Cardiac muscle cell (in vitro differentiated cells and primary cell): ENCODE measurements at places on chromosomes 3 and 15. TPM values are rescaled to one million over a fixed set of nuclear protein-coding genes. Genes with fewer than 3 reads are reported as not detected.

- DNase-seq: no peak
- H3K4me3 ChIP-seq: no peak overlapping the region
- peaks cover 8% of the 10 kb centered on the region for H3K36me3 ChIP-seq
- H3K27me3 ChIP-seq: no peaks in the 10 kb centered on the region
- H3K27ac ChIP-seq: no peak overlapping the region
Measured at GRCh38 chr3:49530231-49530630, 24.0 kb upstream of the BSN start.

DNA sequence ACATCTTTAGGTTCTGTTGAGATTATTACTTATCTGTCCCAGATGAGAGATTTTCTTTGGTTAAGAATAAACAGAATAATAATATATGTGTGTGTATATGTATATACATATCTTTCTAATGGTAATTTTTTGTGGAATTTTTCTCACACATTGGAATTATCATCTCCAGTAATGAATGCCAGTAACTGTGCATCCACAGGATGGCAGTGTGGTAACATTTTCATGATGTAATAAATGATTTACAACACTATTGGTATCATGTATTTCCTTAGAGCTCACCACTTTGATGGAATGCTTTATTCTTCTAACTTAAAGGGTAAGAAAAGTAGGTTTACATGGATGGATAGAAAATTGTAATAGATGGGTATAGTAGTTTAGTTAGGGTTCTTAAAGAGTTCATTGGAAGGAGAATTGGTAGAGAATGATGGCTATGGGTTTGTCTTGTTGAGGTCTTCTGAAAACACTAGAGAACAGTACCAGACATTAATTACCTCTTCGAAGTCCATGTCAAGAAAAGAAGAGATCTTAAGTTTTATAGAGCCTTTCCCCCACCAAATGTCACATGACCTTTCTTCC lies 78.1 kb downstream of the STT3B start:
- no peak overlapping the region for H3K4me3 ChIP-seq
- peak; percentile 63 for DNase-seq
- no peak overlapping the region for H3K27ac ChIP-seq
- no peaks in the 10 kb centered on the region for H3K36me3 ChIP-seq
- peaks cover 5% of the 10 kb centered on the region for H3K4me1 ChIP-seq

GRCh38 chr15:95987886-95988573 lies 342.5 kb upstream of the NR2F2 start:
- no peak for DNase-seq
- no peak overlapping the region for H3K27ac ChIP-seq
- H3K36me3 ChIP-seq: no peaks in the 10 kb centered on the region
- H3K4me3 ChIP-seq: no peak overlapping the region

DNA sequence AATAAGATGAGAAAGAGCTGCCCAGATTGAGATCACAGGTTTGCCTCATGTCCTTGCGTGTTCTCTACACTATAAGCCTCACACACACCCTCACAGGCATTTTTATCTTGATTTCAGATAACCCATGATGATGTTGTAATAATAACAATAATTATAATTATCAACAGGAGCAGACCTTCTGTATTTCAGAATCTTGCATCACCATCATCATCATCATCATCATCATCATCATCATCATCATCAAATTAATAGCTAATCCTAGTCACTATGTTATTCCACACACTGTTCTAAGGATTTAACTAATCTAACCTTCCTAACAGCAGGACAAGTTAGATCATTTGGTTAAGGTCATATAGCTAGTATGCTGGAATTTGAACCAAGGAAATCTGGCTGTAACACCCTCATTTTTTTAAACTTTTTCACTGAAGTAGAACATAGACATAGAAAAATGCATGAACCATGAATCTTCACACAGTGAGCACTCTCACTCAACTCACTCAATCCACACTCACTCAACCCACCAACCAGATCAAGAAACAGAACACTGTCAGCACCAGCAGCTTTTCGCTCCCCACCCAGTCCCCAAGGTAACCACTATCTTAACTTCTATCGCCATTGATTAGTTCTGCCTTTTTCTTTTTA lies 1.8 kb upstream of the SH2D7 start:
- H3K27ac ChIP-seq: no peak overlapping the region
- H3K27me3 ChIP-seq: no peaks in the 10 kb centered on the region
- no peak for DNase-seq
- no peaks in the 10 kb centered on the region for H3K4me1 ChIP-seq
- no peak overlapping the region for H3K4me3 ChIP-seq

- no peak overlapping the region for H3K4me3 ChIP-seq
- no peak for DNase-seq
- no peak overlapping the region for H3K27ac ChIP-seq
- H3K4me1 ChIP-seq: no peaks in the 10 kb centered on the region
- no peaks in the 10 kb centered on the region for H3K36me3 ChIP-seq
Measured at GRCh38 chr3:124132813-124133212, 140.9 kb upstream of the ROPN1 start.

GRCh38 chr15:69163141-69163669 lies 2.8 kb downstream of the GLCE start:
- H3K27ac ChIP-seq: no peak overlapping the region
- peaks cover 7% of the 10 kb centered on the region for H3K4me1 ChIP-seq
- H3K36me3 ChIP-seq: no peaks in the 10 kb centered on the region
- no peak for DNase-seq
- H3K4me3 ChIP-seq: no peak overlapping the region
- H3K27me3 ChIP-seq: no peaks in the 10 kb centered on the region

The OSBPL10 gene
- polyA plus RNA-seq: 2.2 and 2.8 TPM in 2 replicates

DNA sequence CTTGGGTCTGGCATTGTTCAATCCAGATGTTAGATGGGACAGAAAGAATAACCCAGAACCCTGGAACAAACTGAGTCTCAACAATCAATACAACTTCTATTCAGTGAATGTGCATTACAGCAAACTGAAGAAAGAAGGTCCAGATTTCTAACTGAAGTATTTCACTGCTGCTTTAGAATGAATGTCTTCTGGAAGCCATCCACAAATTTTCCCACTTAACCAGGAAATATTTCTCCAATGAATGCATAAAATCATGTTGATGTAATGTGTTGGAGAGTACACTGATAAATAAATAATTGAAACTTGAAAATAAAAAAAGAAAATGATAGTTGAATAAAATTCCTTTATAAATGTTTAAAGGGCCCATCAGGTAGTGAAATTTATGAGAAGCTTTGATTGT lies 658.6 kb downstream of the ZBBX start:
- H3K27me3 ChIP-seq: no peaks in the 10 kb centered on the region
- no peak for DNase-seq
- no peak overlapping the region for H3K4me3 ChIP-seq
- H3K4me1 ChIP-seq: no peaks in the 10 kb centered on the region

DNA sequence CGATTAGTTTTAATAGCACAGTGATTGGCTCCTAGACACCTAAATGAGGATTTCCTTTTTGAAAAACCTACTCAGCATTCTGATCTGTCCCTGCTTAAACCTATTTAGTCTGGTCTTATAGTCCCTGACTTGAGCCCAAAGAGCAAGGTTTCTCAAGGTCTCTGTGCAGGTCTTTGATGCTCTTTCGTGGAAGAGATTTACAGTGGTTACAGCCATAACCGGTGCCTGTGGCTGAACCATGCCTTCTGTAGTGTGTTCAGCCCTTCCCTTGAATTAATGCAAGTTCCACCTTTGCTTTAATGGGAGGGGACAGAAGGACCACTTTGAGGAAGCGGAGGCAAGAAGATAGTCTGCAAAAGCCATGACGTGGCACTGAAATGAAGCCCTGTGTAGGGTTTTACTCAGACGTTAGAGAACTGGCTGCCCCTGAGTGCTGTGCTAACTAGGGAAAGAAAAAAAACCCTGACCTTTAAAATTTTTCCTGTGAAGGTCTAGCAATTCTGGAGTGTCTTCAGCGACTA lies 43.0 kb downstream of the ZBTB38 start:
- no peaks in the 10 kb centered on the region for H3K27me3 ChIP-seq
- peak overlapping the region; percentile 70 for H3K27ac ChIP-seq
- H3K4me3 ChIP-seq: no peak overlapping the region
- H3K36me3 ChIP-seq: peaks cover 5% of the 10 kb centered on the region

DNA sequence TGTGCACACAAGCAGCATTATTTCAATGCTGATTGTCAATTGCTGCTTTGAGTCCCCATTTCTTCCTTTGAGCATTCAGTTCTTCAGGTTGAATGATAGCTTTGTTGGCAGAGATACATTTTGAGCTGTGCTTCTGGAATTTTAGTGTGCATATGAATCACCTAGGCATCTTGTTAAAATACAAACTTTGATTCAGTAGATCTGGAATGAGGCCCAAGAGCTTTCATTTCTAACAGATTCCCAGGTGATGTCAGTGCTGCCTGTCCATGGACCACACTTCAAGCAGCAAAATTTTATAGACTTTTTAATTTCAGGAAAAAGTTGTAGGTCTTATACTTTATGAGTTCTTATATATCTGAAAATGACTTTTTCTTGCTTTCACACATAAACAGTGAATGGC lies 131.1 kb downstream of the ADAMTSL3 start:
- H3K27ac ChIP-seq: no peak overlapping the region
- H3K4me1 ChIP-seq: no peaks in the 10 kb centered on the region
- DNase-seq: no peak
- H3K36me3 ChIP-seq: no peaks in the 10 kb centered on the region
- no peaks in the 10 kb centered on the region for H3K27me3 ChIP-seq
- H3K4me3 ChIP-seq: no peak overlapping the region
